ENCODE measurements at places on chromosomes 1 and 21. TPM values are rescaled to one million over a fixed set of nuclear protein-coding genes. Genes with fewer than 3 reads are reported as not detected.

GRCh38 chr1:208234721-208235120 is 9.5 kb downstream of the PLXNA2 start:
- no peak for DNase-seq

GRCh38 chr1:156394835-156395461 is 25.9 kb downstream of the RHBG start:
- DNase-seq: no peak

- no peak for DNase-seq
Observed at GRCh38 chr1:210531475-210532222, 202.9 kb downstream of the HHAT start.

GRCh38 chr21:27622631-27623030 is 655.7 kb upstream of the ADAMTS5 start:
- DNase-seq: no peak

GRCh38 chr1:213720032-213720431 is 267.7 kb upstream of the PROX1 start:
- no peak for DNase-seq

DNA sequence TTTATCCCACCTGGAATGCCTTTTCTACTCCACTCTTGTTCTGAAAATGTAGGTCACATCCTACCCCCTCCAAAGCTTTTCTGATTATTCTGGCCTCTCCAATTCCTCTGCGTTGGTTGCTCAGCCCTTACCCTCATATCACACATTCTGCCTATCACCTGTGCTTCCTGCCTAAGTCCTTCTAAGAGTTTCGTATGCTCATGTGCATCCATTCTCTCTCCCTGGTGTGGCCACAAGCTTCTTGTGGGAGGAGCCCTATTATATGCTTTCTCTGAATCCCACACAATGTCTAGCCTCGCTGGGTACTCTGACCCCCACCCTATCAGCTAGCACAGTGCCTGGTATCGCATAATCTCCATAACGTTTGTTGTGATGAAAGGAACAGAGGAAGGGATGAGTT is 54.2 kb downstream of the CD58 start:
- no peak for DNase-seq

DNA sequence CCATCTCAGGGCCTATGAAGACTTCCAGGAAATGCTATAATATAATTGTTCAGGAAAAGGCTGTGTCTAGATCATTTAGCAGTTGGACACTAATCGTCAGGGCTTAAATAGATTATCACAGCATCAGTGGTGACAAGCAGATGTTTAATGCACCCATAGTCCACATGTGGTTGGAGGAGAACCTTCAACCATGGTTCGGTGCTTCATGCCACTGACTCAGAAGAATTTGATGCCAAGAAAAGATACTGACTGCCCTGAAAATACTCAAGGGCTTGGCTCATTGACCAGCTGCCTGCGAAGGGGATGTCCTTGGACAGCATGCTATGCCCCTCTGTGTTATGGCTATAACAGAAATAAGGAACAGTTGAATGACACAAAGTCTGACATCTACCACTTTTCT is 175.7 kb downstream of the HHIPL2 start:
- DNase-seq: no peak

DNA sequence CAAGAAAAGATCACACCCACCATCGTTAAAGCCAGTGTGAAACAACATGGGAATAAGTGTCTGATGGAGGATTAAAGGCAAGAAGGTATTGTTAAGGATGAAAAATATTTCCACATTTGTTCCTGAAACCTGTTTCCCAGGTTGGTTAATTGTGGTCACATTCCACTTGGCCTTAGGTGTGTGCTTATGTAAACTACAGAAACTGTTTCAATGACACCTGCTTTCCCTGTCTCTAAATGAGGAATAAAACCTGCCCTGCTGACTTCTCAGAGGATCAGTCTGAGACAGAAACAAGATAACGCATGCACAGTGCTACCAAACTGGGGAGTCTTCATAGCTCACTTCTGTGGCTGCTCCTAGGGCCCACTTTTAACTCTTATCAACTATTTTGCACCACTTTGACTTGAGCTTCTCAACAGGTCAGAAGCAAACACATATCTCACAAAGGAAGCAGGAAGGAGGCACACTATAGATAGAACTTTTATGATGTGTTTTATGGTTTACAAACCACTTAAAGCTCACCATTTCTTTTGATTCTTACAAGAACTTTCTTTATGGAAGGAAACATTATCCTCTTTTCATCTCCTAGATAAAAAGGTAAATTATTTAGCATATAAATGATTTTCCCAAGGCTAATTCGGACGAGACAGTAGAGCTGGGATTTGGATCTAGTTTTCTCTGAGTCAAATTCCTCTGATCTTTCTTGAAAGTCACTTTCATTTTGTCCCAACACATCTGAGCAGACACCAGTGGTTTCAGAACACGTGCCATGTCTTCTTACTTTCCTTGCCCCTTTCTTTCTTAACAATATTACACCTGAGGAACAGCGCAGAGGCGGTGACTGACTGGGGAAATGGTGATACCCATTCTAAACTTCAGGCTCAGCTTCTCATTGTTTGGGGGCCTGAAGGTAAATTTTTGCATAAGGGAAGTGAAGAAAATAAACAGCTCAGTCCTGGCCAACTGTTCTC is 33.4 kb downstream of the CYP2J2 start:
- peak; percentile 81 for DNase-seq

GRCh38 chr1:204711947-204712701 is 26.6 kb upstream of the LRRN2 start:
- peak; percentile 69 for DNase-seq

DNA sequence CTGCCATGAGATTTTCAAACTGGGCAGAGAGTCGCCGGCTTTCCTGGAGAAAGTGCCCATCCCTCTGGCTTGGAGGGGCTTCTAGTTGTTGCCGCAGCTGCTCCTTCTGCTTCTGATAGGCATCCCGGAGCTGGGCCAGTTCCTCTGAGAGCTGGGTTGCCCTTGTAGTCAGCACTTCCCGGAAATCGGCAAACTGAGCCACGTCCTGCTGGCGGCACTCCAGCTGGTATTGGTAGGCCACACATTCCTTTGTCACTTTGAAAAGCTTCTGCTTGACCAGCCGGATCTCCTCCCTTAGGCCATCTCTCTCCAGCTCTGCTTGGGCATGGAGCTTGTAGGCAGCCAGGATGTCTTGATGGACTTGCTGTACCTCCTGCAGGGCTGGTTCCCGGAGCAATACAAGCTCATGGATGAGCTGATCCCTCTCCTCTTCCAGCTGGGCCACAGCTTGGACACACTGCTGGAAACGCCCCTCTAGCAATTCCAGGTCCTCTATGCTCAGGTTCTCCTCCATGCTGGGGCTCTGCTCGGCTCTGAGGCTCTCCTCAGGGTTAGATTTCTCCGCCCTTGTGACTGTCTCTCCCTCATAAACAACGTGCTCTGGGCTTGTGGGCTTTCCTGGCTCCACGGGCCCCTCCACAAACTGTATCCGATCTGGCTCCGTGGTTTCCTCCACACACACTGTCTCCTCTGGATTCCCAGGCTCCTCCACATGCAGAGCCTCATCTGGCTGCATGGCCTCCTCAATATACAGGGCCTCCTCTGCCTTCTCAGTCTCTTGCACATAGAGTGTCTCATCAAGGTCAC is 7.3 kb downstream of the SYNC start:
- DNase-seq: no peak

DNA sequence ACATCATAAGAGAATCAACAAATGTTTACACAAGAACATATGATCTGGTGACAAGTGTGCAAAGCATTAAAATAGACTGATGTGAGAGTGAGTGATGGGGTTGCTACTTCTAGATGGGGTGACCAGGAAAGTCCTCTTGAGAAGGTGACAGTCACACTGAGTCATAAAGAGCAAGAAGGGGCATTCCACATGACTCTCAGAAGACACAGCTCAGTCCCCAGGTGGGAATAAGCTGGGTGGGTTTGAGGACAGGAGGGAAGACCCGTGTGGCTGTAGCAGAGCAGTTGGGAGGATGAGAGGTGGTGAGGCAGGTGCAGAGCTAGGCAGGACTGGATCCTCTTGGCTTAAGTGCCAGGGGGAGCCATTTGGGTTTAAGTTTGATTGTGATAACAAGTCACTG is 53.1 kb downstream of the TNR start:
- DNase-seq: no peak

GRCh38 chr21:31252611-31253010 is 91.5 kb downstream of the TIAM1 start:
- no peak for DNase-seq

- DNase-seq: no peak
Observed at GRCh38 chr1:20685099-20685662, 24.0 kb upstream of the DDOST start.

DNA sequence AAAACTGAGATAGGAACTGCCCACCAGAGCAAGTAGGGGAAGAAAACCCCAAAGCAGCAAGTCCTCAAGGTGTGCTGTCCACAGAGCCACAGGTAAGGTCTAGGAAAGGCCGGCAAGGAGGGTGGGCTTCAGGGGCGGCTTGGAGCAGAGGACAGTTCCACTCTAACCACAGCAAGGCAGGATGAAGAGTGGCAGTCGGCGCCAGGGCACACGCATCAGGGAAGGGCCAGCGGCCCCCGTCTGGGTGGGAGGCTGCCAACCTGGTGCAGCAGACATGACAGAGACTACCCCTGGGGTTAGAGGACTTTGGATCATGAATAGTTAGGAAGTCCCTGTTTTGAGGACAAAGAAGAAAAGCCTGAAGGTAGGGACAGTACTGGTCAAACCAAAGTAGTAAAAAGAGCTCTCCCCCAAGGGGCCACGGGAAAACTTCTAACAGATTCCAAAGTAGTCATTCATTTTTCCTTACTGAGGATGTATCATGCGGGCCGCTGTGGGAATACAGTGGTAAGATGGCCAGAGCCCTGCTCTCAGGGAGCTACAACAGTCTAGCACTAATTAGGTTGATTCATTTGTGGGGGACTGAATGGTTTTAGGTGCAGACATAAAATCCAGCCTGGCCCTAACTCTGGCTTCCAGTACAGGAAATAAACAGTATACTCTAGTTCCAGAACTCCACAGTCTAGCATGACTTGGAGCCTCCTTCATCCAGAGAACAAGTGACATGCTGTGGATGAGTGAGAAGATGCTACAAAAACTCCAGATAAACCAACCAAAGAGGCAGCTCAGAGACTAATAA is 3.5 kb upstream of the RAP1GAP start:
- DNase-seq: no peak

DNA sequence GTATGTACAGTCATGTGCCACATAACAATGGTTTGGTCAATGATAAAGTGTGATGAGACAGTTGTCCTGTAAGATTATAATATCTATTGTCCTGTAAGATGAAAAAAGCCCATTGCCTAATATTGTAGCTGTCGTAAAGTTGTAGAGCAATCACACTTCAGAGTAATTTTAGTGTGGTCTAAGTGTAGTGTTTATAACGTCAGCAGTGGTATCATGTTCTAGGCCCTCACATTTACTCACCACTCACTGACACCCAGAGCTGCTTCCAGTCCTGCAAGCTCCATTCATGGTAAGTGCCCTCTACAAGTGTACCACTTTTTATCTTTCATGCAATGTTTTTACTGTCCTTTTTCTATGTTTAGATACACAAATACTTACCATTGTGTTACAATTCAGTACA is 259.9 kb upstream of the RAB4A start:
- no peak for DNase-seq

- DNase-seq: no peak
Observed at GRCh38 chr21:18030248-18030647, 211.1 kb upstream of the C21orf91 start.

DNA sequence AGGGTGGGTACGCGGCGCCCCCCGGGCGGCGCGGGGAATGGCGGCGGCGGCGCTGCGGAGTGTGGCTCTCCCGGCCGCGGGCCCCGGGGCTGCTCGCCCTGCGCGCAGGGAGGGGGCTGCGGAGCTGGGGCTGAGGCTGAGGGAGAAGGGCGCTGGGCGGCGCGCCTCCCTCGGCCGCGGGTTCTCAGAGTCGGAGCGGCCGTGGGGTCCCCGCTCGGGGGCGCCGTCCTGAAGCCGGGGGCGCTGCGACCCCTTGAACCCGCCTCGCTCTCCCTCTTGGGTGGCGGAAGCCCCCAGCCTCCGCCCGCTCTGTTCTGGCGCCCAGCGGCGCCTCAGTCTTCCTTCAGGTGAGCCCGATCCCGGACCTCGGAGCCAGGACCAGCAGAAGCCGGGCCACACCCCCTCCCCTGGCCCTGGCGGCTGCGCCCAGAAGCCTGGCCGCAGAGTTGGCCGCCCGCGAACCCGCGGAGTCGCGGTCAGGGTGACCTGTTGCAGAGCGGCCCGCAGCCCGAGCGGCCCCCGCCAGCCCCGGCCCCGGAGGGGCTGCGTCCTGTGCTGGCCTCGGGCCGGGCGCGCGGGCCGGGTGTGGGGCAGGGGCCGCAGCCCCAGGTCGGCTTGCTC is 532 bp downstream of the RALGPS2 start:
- peak; percentile 62 for DNase-seq

- no peak for DNase-seq
Observed at GRCh38 chr1:247387565-247387964, 28.4 kb upstream of the NLRP3 start.

- DNase-seq: no peak
Observed at GRCh38 chr1:42817976-42818375, 779 bp upstream of the SVBP start.

GRCh38 chr1:45510972-45511527 is 10.6 kb downstream of the PRDX1 start:
- DNase-seq: no peak

- DNase-seq: no peak
Observed at GRCh38 chr1:62993844-62994243, 209.9 kb downstream of the ATG4C start.

GRCh38 chr1:2556277-2556677 is at the start of gene TNFRSF14:
TSS of gene TNFRSF14 (plus strand) at chr1:2556371. CDS start at chr1:2556665, 294 bp downstream.
- peak; percentile 79 for DNase-seq

DNA sequence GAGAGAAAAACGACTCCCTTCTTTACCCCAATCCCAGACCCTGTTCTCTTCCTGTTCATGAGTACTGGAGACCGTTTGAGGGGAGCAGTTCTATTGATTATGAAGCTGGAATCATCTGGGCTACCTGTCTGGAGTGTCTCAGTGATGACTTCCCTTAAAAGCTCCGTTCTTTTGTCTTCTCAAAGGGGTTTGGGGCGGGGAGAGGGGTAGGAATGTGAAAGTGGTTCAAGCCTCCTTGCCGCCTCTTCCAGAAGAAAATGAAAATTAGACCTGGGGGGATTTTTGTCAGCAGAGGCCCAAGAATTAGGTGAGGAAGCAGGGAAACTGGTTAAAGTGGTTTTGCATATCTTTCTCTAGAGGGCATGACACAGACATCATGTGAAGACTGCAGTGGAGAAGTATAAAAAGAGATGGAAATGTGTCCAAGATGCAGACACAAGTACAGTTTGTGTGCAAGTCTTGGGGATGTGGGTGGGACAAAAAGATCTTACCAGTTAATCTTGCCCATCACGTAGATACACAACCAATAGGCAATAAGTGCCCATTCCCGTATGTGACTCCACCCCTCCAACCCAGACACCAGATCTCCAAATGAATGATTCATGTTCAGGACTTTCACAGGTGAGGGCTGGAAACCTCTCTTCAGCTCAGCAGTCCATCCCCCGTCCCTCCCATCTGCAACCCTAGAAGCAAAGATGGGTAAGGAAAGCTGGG is 470 bp upstream of the MTMR11 start:
- DNase-seq: peak; percentile 74

Gene ZNF697
- polyA plus RNA-seq: 8.2 TPM

Gene LYPD8
- 0.81 TPM for polyA plus RNA-seq

Gene CACNA1S
- 0.24 TPM for polyA plus RNA-seq

Gene CMPK1
- polyA plus RNA-seq: 145 TPM

Gene FCAMR
- polyA plus RNA-seq: 0.67 TPM

Gene PLA2G2C
- not detected for polyA plus RNA-seq

Gene FCMR
- polyA plus RNA-seq: 6.9 TPM

Gene GMEB1
- polyA plus RNA-seq: 2.5 TPM

Gene LHX8
- not detected for polyA plus RNA-seq

Gene OR2M3
- under 0.01 TPM for polyA plus RNA-seq

Gene BTBD8
- polyA plus RNA-seq: 0.27 TPM

Gene STUM
- under 0.01 TPM for polyA plus RNA-seq

Gene IFNLR1
- polyA plus RNA-seq: 9.8 TPM

Measured in small intestine (tissue), 16 donors.